ENCODE measurements at places on chromosomes 12 and 14. TPM values are rescaled to one million over a fixed set of nuclear protein-coding genes. Genes with fewer than 3 reads are reported as not detected.

RDH16 gene
- 1.2 TPM for polyA plus RNA-seq

DNA sequence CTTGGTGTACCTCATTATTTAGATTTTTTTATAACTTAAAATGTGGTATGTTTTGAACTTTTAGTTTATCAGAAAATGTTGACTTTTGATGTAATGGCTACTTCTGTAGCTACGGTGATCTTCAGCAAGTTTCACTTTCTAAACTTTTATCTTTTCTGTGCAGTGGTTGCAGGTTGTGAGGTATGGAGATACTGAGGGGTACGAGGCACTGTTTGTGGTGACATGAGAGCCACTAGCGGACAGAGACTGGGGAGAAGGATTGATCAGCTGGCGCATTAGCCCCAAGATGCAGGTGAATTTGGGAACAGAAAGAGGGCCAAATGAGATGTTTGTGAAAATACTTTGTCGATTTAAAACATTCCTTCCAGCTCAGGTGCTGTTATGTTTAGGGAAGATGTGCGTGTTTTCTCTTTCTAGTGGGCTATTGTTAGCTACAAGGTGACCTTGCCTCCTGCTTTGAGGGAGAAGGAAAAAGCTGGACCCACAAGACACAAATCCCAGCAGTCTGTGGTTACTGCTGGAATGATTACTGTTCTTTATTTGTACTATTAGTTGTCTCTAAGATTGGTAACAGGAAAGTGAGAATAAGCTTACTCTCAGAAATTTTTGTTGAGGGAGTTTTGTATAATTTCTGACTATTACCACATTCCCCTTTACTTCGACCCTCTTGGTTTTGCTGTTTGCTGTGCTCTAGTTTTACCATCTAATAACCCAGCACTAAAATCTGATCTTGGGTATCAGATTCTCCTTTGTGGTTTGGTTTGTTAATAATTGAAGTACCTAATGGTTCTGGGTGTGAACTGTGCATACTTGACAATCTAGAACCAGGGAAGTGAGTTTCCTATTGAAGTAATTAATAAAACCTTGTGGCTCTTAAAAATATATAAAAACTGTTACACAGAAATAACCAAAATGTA lies 61.7 kb downstream of the FBXO34 start:
- no peak for DNase-seq

- DNase-seq: peak; percentile 81
Observed at GRCh38 chr14:73717711-73718417, 3.7 kb upstream of the PNMA1 start.

DNA sequence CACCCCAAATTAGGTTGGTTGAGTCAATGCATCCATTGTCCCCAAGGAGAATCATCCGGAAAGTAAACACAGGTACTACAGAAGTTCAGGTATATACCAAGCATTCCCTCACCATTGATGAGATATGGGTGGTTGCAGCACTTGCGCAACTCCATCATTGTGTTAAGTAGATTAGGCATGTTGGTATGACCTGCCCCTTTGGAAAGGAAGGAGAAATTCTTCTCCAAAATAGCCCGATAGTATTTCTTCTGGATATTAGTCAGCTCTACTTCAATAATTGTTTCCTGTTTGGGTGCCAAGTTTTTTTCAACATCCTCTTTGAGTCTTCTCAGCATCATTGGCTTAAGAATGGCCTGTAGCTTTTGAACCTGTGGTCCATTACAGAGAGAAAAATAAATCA lies 21.3 kb upstream of the SUPT16H start:
- no peak for DNase-seq

DNA sequence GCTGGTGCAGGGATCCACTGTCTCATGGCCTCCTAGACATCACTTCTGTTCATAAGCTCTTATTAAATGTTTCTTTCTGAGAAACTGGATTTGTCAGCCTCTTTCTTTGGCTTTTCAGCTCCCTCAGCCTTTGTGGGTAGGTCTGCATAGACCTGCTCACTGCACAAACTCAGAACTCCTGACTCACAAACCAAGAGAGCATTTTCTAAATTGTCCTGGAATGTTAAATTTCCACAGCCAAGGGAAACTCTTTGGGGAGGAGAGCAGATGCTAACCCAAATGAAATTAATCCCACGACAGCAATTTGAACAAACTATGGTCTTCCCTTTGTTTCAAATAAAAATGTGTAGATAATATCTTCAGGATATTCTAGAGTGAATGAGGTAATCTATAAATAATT lies 19.5 kb upstream of the CERS5 start:
- no peak for DNase-seq

DNA sequence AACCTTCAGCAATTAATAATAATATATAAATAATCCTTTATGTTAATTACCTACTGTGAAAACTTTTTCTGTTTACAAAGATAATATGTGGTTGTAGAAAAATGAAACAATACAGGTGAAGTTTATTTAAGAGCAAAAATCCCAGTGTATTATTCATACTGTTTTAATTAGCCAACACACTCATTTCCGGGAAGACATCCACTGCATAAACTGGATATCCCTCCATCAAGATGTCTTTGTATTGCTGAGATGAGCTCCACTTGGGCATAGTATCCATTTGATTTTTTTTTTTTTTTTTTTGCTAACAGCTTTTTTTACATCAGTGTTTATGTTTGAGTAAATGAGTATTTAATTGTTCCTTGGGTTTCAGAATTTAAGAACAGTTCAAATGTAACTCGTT lies 13.7 kb upstream of the DERA start:
- no peak for DNase-seq
